ENCODE measurements at places on chromosomes 6 and 20.
A peak's percentile ranks its signal among the peaks of the same experiment; 100 is the strongest.

DNA sequence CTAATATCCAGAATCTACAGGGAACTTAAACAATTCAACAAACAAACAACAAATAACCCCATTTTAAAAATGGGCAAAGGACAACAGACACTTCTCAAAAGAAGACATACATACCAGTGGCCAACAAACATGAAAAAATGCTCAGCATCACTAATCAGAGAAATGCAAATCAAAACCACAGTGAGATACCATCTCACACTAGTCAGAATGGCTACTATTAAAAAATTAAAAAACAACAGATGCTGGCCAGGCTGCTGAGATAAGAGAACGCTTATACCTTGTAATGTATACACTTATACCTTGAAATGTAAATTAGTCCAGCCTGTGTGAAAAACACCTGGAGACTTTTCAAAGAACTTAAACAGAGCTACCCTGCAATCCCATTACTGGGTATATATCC lies 166.8 kb downstream of the IBTK start:
- no peak for DNase-seq

DNA sequence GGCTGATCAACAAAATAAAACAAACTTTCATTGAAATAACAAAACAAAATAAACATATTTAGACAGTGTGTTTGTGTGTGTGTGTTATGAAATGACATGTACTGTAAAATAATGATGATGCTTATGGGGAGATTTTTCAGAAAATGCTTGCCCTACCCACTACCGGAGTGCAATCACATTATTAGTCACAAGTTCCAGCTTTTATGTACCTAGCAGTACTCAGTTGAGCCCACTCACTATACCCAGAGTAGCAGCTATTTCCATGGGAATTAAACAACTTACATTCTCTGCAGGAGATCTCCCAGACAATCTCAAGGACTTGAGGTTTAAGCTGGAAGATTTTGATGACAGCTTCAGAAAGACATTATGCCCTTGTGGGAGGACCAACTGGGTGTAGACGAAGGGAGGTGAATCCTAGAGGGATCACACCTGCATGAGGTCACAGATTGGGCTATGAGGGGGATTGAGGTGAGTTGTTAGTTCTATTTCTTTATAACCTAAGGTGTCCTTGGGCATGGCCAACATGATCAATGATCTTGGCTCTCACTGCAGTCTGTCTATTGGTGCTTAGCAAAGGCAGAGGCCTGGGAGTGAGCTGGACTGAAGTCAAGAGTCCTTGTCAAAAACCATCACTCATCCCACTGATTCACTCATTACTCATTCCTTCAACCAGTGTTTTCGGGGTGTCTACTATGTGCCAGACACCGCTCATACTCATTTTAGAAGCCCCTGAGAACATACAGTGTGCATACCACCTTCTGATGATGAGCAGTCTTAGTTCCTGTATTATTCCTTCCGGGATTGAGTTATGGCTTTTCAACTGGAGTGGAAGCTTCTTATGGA lies 6.7 kb upstream of the CLIC5 start:
- DNase-seq, result no peak

DNA sequence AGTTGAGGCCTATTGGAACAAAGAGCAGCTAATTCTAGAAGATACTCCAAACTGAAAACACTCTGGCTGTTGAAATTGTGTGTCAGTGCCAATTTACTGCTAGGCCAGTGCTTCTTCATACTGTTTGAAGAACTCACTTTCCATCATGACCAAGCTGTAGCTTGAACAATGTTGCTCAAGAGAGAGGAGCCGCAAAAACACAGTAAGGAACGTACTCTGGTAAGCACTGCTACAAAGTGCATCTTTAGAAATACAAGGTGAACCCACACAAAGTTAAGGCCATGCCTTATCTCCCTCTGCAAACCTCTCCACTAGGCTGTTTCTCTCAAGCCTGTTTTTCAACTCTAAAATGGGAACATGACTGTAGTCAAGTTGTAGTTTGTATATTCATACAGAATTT lies 74.5 kb upstream of the TULP1 start:
- no peak for DNase-seq

- no peak for DNase-seq
These were observed 92.7 kb upstream of the ARMC2 start for GRCh38 chr6:108755257-108756240.

DNA sequence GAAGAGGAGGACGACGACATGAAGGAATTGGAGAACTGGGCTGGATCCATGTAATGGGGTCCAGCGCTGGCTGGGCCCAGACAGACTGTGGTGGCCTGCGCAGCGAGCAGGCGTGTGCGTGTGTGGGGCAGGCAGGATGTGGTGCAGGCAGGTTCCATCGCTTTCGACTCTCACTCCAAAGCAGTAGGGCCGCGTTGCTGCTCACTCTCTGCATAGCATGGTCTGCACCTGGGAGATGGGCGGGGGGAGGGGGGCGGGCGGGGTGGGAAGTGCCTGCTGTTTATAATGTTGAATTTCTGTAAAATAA lies 42.3 kb downstream of the CHMP4B start:
- no peak for DNase-seq

- no peak for DNase-seq
These were observed 89.8 kb downstream of the C6orf118 start for GRCh38 chr6:165219629-165220028.

- DNase-seq, result no peak
These were observed 27.0 kb downstream of the RPRD1B start for GRCh38 chr20:38060536-38060935.

DNA sequence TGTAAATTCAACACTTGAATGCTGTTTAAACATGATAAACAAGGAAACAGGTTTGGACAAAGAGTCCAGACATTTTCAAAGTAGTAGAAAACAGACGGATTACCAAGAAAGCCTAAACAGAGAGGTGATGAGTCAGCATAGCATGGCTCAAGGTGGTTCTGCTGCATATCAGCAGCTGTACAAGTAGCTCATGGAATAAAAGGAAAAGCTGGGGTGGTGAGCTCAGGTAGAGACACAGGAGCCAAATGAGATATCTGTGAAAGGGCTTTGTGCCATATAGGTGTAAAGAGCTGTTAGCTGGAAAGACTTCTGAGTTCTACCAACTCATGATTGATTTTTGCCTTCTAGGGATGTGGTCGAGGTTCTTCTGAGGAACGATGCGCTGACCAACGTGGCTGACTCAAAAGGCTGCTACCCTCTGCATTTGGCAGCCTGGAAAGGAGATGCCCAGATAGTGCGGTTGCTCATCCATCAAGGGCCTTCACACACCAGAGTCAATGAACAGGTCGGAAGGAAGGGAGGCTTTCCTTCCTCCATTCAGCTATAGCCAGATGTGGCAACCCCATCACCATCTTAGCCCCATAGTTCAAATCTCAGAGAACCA lies 80.7 kb downstream of the ANKS1A start:
- no peak for DNase-seq

- no peak for DNase-seq
These were observed 19.1 kb downstream of the PIM1 start for GRCh38 chr6:37188962-37189510.

- peak; percentile 22 for DNase-seq
These were observed 60.6 kb downstream of the GPX5 start for GRCh38 chr6:28586324-28586723.

- peak; percentile 69 for DNase-seq
These were observed 145.7 kb downstream of the BTBD9 start for GRCh38 chr6:38493931-38494547.

All from CD4-positive, alpha-beta memory T cell (primary cell).